Stimulated activated CD8-positive, alpha-beta memory T cell treated with anti-CD3 and anti-CD28 coated beads, Interleukin-15, amount 100 ng/mL, for 1 hour (primary cell): ENCODE measurements at places on chromosomes 11 and 22.

DNA sequence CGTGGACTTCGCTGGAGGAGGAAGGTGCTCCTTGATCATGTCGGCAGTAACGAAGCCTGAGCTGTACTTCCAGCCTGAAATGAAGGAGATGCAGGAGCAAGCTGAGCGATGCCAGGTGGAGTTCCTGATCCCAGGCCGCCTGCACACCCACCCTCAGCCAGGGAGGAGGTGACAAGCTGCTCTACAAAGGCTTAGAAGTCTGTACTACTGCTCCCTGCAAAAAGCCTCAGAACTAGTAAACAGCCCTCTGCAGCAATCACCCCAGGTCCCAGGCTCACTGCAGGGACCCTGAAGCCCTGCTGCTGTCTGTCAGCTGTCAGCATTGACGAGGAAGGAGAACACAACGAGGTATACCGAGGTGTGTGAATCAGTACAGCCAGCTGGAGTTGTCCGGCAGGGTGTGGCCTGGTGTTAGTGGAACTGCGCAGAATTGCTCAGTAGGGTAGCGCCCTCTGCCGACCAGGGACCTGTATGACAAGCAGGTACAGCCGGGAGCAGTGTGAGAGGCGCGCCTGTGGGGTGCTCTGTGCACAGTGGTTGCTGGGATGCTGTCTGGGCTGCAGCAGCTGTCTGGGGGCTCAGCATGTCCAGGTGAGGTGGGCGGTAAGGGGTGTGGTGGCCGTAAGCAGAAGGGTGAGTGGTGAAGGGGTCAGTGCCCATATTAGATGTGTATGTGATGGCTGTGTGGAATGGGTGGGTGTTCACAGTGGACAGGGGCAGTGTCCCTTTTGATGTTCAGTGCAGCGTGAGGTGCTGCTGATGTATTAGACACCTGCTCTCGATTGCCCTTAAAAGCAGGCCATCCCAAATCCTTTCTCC, 7.6 kb downstream of the CYB5R2 start:
- DNase-seq = peak; percentile 51

DNA sequence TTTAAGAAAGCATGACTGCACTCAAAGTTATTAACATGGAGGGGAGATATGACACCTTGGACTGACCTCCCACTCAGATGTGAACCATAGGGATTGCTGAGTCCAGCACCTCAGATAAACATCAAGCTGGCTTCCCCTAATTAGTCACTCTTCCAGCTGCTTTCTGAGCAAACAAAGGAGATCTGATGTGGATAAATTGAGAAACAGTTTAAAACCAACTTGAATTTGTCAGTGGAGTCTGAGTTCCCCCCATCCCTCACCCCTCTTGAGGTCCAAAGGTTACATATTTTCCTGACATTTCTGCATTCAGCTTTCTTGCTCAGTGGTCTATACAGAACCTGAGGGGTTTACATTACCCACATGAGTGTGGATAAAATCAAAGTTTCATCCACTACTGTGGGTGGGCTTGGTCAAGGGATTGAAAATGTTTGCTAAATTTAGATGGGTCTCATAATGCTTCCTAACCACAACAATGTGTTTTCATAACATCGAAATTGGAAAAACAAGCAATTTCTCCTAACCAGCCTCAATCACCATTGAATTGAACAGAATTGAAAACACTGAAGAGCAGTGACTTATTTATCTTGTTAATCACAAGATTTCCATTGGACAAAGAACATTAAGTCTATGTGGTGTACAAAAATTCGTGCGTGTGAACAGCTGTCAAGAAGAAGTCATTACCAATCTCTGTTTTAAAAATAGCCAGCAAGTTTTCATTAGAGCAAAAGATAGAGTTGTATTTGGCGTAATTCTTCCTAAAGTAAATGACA, 292.3 kb downstream of the METTL15 start:
- DNase-seq = no peak

DNA sequence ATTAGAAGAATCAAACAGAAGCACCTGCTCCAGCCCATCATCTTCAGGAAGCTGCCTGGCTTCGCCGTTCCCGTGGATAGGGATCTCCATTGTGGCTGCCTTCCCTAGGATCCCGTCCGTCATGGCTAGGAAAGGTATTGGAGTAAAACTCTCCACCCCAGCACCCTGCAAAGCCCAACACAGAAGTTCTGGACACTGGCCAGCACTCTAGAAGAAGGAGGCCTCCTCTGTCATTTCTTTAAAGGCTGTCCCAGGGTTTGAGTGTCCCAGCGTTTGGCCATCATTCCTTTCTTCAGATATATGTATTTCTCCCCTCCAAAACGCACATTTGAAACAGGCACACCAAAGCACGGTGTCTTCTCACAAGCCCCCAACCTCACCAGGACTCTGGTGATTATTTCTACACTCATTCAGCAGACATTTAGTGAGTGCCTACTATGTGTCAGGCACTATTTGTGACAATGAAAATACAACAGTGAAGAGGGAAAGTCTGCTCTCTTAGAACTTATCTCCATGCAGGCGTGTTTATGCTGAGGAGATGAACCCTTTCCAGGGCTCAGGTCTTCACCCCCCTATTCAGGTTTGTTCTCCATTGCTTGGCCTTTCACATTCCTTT, 724 bp downstream of the ARFIP2 start:
- DNase-seq = no peak

DNA sequence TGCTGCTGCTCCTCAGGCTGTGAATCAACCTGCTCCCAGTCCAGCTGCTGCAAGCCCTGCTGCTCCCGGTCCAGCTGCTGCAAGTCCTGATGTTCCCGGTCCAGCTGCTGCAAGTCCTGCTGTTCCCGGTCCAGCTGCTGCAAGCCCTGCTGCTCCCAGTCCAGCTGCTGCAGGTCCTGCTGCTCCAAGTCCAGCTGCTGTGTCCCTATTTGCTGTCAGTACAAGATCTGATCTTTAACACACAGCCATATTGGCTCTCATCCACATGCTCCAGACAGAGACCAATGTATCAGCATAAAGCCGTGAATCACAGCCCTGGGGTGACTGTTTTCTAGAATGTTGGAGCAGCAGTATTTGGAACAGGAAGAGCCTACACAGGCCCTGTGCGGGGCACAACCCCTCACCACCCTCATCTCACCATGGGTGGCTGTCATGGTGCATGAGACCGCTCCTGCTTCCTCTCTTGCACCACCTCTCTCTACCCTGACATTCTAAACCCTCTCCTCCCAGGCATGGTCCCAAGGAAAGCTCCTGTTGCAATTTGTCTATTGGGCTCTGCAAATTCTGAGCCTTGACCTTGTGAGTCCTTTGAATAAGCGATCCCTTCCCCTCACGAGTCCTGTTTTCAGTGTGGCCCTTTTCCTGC, 3.5 kb downstream of the KRTAP5-10 start:
- no peak for DNase-seq

DNA sequence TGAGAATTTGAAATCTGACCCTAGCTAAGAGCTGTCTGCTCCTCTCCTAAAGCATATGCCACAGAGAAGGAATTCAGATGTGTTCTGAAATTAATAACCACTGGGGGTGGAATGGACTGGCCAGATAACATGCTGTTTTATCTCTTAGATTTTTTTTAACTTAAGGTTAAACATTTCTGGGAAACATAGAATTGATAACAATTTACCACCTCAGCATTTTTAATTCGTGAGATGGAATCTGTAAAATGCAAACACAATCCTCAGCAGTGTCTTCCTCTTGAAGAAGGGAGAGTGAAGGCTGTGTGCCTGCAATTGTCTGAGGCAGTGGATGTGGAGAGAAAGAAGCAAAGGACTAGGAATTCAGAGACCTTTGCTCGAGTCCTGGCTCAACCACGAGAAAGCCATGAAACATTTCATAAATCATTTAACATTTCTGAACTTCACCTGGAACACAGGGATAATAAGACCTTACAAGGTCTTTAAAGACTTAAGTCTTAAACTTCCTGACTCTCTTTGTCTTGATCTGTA, at the start of gene SLC5A12:
SLC5A12 (minus strand) TSS at position 113 of the 528 bp plus-strand sequence. CDS start 346 bp downstream, outside the sequence.
- no peak for DNase-seq
